ENCODE measurements at places on chromosomes 11 and 22.

GRCh38 chr11:68441466-68442230, 18.9 kb upstream of the PPP6R3 start:
- DNase-seq, result no peak

DNA sequence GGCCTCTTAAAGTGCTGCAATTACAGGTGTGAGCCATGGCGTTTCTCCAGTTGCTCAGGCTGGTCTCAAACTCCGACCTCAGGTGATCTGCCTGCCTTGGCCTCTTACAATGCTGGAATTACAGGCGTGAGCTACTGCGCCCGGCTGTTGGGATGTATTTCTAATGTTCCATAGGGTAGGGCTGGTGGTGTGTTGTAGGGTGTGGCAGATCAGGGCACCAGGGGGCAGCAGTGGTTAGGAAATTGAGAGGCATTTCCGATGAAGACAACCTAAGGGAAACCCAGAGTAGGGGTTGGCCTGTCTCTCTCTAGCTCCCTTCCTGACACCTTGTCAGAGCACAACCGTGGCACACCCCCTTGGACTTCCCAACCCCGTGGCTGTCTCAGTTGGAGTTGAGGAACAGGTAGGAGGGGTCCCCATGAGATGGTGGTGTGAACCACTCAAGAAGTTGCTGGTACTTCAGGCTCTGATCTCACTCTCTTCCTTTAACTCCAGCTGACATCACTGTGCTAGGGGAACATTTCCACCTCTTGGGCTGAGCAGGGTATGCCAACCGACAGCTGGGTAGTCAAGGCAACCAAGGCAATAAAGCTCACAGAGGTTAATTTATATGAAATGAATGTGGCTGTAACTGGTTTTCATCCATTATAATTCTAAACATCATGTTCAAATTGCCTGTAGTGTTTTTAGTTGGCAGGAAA, 33.0 kb downstream of the YWHAH start:
- DNase-seq, result peak; percentile 77

DNA sequence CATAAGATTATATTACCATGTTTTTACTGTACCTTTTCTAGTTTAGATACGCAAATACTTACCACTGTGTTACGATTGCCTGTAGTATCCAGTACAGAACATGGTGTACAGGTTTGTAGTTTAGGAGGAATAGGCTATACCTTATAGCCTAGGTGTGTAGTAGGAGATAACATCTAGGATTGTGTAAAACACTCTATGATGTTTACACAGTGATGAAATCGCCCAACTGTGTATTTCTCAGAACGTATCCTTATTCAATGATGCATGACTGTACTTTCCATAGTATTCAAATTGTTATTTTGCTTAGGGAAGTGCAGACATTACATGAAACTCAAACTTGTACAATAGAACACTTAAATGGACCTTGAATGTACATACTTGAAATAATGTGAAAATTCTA, 188.1 kb upstream of the PDGFD start:
- no peak for DNase-seq

DNA sequence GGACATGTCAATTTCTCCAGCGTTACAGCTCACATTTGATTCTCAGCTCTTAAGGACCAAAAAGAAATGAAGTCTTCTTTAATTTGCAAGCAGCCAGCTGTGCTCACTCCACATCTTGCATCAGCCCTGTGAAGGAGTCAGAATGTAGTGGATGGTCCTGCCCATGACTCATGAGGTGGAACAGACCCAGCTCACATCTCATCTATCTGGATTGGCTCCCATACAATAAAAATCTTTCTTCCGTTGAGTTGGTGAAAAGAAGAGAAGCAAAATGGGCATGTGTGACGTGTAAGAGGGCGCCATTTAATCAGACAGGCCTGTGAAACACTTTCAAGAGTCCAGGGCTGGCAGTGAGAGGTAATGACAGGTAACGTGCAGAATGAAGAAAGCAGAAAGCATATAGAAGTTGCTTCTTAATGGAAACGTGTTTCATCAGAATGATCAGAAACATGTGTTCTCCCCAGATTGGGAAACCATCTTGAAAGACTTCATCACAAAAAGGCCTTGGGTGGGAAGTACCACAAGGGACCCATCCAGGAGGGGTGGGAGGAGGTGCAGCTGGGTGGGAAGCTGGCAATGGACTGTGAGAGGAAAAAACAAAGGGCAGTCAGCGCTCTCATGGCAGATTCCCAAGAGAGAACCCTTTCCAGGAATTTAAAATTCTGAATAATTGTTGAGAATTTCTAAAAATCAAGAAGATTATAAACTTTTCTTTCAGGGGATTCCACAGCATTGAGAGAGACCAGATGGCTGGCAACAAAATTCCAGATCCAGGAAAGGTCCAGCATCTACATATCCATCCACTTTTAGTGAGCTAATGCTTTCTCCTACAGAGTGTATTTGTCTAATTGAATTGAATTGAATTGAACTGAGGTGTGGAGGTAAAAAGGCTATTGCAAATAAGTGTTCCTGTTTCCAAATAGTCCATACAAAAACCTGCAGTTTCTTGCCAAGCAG, 57.0 kb downstream of the ETS1 start:
- no peak for DNase-seq

- DNase-seq, result peak; percentile 11
Measured at GRCh38 chr11:126109941-126110731, 47.5 kb upstream of the CDON start.

GRCh38 chr11:132858223-132858622, 674.1 kb downstream of the OPCML start:
- peak; percentile 20 for DNase-seq
